ENCODE measurements at places on chromosomes 1 and 21.

- peak; percentile 60 for DNase-seq
Measured at GRCh38 chr1:51583532-51583931, 33.4 kb upstream of the OSBPL9 start.

DNA sequence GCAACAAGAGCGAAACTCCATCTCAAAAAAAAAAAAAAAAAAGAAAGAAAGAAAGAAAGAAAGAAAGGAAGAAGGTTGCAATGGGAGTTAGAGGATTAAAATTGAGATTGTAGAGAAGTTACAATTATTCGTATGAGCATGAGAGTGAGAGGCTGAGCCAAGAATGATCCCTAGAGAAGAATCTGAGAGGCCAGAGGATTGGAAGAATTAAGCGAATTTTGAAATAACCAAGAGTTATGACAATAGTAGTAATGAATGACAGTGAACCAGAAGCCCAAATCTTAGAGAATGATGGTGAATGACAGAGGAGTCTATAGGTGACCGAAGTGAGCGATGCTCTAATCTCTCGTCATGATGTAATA is 369 bp upstream of the ZYG11B start:
- DNase-seq: no peak

GRCh38 chr1:7541629-7542028 is 229.5 kb upstream of the VAMP3 start:
- no peak for DNase-seq

DNA sequence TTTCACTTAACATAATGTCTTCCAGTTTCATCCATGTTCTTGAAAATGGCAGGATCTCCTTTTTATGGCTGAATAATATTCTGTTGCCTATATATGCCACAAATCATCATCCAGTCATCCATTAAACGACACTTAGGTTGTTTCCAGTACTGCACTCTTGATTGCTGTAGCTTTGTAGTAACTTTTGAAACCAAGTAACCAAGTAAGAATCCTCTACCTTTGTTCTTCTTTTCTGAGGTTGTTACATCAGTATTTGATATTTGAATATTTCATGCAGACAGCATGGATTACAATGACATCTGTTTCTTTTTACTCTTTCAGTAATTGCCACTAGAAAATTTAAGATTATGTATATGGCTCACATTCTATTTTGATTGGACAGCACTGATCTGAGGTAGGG is 22.1 kb upstream of the PRDM2 start:
- DNase-seq: no peak

GRCh38 chr1:41713141-41713540 is 205.6 kb downstream of the HIVEP3 start:
- no peak for DNase-seq

GRCh38 chr1:157842939-157843338 is 1.3 kb upstream of the CD5L start:
- DNase-seq: no peak

DNA sequence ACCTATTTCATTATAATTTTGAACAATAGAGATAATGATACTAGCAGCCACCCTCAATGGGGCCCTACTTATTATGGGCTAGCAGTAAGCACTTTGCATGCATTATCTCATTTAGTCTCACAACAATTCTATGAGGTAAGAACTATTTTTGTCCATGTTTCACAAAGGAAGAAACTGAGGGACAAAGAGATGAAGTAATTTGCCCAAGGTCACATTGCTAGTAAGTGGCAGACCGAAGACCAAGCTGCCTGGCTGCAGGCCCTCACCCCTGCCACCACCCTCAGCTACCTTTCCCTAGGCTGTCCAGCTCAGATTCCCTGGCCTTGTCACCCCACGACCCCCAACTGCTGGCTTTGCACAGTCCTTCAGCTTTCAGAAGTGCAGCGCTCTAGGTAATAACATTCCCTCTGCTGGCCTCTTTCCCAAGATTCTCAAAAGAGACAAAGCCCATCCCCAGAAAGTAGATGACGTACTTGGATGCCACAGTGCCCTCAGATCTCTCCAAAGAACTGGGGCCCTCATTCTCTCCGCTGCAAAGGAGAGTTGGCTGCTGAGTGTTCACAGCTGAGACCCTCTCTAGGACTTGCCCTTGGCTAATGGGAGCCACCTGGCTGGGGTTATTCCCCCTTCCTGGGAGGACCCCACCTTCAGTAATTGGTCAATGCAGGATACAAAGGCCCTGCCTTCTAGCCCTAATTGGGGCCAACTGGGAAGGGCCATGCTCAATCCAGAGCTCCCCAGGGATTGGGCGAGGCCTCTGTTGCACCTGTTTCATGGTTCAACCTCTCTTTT is 39.5 kb downstream of the IRF2BP2 start:
- no peak for DNase-seq

GRCh38 chr21:38984568-38984967 is 178.8 kb downstream of the ETS2 start:
- no peak for DNase-seq

- no peak for DNase-seq
Measured at GRCh38 chr1:243802736-243803135, 47.3 kb downstream of the AKT3 start.

GRCh38 chr1:150985179-150985825 is 3.2 kb downstream of the ANXA9 start:
- no peak for DNase-seq

DNA sequence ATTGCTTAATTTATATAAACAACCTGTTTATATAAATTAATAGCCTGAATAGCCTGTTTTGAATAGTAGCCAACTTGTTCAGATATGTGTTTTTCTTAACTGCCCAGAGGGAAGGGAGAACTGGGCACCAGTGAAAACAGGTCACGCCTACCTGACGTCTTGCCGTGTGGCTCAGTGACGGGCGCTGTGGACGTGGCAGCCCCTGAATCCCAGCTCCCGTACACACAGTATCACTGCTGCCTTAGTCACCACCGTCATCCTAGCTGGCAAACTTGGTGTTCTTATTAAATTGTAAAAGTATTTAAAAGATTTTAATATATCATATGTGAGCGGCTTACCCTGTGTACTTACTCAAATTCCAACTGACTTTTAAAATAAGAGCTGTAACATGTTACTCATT is 35.4 kb upstream of the TRAPPC10 start:
- no peak for DNase-seq

DNA sequence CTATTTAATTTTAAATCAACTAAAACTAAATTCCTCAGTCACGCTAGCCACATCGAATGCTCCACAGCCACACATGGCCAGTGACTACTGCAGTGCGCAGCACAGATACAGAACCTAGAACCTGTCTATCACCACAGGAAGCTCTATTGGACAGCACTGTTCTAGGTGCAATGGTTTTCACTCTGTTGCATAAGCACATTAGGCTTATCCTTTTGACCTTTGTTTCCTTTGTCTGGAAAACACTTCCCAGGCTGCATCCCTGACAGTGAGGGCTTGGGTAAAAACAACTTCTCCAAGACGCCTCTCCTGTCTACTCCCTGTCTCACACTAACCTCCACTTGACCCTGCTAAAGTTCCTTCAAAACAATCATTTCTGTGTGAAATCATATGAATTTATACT is 33.6 kb upstream of the RAP1GAP start:
- no peak for DNase-seq

GRCh38 chr1:48532976-48533375 is 61.0 kb upstream of the SPATA6 start:
- no peak for DNase-seq

DNA sequence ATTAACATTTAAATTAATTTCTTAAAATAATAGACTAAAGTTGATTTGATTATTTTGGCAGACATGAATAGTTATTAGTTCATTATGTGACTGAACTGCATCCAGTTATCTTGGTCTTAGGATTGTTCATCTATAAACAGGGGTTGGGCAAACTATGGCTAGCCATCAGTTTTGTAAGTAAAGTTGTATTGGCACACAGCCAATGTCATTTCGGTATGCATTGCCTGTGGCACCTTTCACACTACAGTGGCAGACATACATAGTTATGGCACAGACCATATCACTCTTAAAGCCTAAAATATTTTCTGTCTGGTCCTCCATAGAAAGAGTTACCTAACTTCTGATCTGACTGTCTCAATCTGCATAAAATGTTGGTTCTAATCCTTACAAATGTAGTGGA is 27.2 kb downstream of the ADGRL2 start:
- DNase-seq: no peak
